ENCODE measurements at places on chromosomes 2 and 18.
A peak's percentile ranks its signal among the peaks of the same experiment; 100 is the strongest.

GRCh38 chr2:218830526-218831306 is 887 bp downstream of the PRKAG3 start:
- no peak for DNase-seq

DNA sequence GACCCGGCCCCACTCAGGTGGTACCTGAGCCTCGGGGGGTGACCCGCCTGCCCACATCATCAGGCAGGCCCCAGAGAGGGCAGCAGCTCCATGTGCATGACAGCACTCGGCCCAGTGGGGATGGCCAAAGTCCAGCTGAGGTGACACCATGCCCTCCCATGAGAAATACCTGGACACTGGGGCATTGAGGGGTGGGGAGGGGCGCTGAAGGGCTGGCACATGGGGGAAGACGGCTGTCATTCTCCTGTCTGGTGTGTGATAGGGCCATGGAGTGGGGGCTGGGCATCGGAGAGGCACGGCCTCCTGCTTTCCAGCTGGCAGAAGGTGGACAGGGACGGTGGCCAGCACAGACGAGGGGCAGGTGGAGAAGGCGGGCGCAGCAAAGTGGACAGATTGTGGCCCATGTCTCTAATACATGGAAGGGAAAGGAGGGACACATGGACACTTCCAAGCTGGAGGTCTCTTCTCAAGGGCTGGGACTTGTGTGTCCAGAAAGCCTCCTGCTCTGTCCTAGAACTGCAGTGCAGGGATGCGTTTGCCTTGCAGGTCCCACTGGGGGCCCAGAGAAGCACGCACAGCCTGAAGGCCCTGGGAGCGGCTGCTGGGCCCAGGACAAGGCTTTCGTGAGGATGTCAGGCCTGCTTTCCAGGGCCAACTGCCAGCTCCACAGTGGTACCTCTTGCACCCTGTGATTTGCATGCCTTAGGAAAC is 302.2 kb downstream of the NDUFA10 start:
- no peak for DNase-seq

GRCh38 chr2:105782646-105783045 is 37.9 kb downstream of the NCK2 start:
- no peak for DNase-seq

DNA sequence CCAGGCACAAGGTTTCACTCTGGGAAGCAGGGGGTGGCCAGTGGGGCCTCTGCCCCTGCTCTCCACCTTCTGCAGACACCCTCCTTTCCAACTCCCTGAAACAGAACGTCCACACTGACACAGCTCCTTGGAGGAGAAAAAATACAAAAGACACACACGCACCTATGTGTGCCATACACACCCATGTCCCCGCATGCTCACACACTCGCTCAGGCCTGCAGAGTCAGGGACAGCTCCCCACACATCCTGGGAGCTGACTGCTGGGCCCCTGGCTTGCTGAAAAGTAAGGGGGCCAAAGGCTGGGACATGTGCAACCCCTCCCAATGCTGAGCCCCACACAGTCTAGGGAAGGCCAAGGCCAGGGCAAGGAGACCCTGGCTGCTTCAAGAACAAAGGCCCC is 200.5 kb downstream of the TNS1 start:
- DNase-seq = no peak

DNA sequence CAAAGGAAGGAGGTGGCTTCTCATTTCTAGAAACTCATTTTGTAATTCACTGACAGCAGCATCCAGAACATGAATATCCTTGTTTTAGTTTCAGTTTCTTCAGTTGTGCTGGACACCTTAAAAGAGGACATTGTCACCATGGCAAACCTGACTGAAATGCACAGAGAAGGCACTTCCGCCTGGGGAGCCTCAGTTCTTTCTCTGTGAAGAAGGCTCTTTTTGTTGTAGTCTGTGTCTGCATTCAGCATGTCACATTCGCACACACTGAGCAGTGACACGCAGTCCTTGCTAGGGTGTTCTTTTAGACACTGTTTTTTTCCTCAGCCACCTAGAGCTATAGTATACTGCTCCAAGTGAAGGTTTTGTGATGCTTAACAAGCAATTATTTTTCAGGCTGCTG is 9.5 kb upstream of the RPRM start:
- no peak for DNase-seq

DNA sequence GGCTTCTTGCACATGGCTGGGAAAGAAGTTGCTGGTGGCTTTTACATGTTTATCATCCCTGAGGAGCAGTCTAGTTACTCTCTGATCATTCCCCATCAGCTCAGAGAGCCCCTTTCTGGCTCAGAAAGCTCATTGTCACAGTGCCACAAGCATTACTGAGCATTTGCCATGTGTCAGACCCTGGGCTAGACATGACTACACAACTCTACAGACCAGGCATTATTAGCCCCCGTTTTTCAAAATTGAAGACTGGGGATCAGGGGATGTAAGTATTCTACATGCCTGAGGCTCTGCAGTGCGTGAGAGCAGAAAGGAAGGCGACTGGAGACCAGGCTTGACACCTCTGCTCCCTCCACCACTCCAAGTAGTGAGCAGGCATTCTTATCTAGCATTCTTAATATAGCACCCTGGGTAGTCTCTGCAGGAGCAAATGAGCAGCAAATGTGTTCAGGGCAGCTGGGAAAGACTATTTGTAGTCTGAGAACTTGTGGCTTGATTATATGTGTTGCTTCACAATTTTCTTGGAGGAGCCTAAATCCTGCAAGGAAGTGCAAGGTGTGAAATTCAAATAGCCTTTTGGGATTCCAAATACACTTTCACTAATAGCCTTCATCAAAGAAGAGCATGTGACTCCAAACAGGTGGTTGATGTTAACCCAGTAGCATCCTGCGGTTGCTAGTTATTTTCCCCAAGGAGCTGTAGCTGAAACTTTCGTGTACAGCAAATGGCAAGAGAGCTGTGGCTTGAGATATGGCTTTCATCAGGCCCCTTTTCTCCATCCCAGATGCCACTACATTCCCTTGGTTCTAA is 143.2 kb downstream of the DDX1 start:
- no peak for DNase-seq

DNA sequence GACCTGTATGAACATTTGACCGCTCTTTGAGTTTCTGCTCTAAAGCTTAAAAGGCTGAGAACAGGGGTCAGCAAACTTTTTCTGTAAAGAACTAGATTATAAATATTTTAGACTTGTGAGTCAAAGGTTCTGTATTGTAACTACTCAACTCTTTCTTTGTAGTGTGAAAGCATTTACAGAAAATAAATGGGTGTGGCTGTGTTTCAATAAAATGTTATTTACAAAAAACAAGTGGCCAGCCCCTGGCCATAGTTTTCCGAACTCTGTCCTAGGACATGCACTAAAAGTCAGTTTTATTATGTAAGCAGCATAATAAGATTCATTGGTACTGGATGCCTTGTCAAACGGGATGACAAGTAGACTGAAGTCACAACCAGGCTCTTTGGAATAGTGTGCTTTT is 434.9 kb downstream of the ZEB2 start:
- no peak for DNase-seq

DNA sequence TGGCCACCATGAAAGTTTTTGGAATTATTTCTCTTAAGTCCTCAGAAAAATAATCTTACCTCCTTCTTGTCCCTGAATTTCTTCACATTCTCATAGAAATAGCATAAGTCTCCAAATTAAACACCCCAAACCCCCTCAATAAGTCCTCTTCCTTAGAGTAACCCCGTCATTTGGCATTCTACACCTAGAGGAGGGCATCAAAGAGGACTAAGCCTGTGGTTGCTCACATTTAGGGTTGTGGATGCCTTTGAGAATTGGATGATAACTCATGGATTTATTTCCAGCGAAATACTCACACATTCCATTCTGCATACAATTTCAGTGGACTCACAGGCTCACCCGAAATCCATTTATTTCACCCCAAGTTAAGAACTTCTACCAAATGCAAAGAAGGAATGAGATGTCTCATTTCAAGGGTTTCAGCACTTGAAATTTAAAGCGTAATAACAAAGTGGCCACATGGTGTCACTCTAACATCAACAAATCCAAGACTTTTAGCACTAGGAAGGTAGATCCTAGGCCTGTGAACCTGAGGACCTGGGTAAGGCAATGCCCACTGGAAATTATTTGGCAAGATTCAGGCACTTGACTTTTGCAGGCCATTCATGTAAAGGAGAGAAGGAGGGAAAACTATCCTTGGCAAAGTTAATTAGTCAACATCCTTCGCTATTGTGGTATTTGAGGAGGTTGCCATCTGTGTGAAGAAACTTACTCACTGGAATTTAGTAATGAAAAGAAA is 24.6 kb downstream of the DYTN start:
- DNase-seq = peak; percentile 62

DNA sequence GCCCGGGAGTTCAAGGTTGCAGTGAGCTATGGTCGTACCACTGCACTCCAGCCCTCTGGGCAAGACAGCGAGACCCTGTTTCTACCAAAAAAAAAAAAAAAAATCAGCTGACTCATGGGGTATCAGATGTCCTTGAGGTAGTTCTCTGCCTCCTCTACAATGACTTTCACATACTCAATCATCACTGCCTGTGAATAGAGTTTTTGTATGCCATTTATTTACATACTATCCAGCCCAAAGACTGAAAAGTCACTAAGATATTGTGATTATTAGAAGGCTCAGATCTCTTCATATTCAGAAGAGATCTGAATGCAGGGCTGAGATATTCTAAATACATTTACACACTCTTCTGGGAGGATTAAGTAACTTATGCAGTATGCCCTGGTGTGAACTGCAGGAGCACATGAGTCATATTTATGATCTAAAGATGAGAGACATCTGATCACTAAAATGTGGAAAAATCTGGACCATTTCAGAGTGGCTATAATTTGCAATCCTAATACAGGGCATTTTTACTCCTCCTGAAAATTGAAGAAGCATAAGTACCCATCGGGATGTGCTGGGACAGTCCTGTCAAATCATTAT is 38.9 kb downstream of the KLF7 start:
- no peak for DNase-seq

DNA sequence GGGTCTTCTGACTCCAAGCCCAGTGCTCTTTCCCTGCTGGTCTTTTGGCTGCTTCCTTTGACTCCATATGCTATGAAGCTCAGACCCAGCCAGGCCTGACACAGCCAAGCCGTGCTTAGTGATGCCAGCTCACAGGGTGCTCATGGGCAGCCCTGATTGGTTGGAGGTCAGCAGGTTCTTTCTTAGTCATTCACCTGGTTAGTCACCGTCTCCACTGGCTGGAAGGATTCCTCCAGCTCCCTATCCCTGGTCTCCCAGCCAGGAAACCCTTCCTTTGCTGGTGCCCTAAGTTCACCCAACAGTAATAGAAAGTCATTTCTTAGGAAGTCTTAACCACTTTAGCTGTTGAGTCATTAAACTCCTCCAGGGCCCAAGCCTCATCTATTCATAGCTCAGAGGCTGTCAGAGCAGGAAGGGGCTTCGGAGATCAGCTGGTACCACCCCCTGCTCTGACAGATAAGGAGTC is 3.9 kb downstream of the KCNK3 start:
- no peak for DNase-seq

DNA sequence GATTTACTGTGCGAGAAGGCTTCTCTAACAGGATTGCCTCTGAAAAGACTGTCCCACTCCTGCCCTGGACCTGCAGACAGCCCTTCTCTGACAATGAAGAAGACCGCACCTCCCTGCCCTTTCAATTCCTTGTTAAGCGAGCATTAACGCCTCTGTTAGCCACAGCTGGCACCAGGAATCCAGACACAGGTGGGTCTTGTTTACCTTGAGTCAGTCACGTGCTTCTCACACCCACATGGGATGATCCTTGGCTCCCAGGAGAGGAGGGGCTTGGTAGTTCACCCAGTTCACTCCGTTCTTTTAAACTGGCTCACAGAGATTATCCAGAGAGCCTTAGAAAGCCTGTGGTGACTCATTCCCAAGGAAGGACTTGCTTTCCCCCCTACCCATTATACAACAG is 410.5 kb upstream of the MEIS1 start:
- peak; percentile 1 for DNase-seq

GRCh38 chr2:14628901-14629300 is 3.6 kb upstream of the LRATD1 start:
- DNase-seq = no peak

- DNase-seq = no peak
Observed at GRCh38 chr18:55163550-55163949, 204.3 kb upstream of the CCDC68 start.

- no peak for DNase-seq
Observed at GRCh38 chr2:191329841-191330240, 84.6 kb downstream of the MYO1B start.

DNA sequence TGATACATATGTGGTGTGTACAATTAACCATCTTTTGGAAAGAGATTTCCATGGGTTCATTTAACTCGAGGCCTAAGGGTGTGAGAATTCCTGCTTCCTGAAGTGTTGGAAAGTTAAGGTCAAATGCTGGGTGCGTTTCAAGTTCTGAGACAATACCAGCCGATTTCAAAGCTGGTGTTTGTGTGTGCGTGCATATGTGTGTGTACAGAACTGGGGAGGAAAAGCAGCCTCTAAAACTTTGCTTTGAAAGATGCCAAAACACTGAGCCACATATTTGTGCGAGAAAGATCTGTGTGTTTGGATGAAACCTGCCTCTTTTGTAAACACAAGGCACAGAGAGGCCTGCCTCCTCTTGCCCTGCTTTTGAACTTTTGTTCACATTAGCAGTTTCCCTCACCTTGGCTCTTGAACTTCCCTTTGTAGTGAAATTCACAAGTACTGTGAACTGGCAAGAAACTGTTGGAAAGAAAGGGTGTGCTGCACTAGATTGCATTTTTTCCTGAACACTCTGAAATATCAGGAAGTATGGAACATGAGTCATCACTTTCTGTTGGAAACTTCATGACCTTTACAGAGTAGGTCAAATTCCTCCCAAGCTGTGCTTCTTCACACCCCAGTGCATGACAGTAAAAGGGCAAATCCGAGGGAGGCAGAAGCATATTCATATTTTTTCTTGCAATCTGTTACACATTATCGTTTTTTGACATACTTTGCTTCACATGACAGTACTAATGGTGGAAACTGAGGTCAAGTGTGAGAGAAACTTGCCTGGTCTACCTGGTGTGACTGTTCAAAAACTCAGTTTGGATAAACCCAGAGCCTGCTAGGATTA is 20.0 kb upstream of the CAVIN2 start:
- DNase-seq = no peak

- no peak for DNase-seq
Observed at GRCh38 chr2:67515538-67515937, 118.4 kb downstream of the ETAA1 start.

DNA sequence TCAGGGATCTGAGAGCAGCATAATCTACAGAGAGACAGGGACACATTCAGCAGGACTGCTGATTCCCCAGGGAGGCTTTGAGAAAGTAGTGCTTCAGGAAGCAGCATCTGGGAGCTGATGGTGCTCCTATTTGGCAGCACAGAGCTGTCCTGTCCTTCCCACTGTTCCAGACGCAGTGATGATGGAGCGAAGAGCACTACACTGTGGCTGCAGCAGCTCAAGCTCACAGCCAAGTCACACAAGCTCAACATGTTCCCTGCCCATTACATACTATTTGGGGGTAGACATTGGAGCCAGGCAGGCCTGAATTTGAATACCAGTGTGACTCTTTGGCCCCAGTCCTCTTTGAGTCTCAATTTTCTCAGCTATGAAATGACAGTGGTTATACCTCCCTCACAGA is 15.2 kb upstream of the GALM start:
- DNase-seq = no peak
